ENCODE measurements at places on chromosomes 7 and 10.
A peak's percentile ranks its signal among the peaks of the same experiment; 100 is the strongest.

GRCh38 chr7:132412435-132412834 lies 163.8 kb downstream of the PLXNA4 start:
- DNase-seq = no peak

GRCh38 chr10:100792574-100792973 lies 47.2 kb downstream of the PAX2 start:
- no peak for DNase-seq

DNA sequence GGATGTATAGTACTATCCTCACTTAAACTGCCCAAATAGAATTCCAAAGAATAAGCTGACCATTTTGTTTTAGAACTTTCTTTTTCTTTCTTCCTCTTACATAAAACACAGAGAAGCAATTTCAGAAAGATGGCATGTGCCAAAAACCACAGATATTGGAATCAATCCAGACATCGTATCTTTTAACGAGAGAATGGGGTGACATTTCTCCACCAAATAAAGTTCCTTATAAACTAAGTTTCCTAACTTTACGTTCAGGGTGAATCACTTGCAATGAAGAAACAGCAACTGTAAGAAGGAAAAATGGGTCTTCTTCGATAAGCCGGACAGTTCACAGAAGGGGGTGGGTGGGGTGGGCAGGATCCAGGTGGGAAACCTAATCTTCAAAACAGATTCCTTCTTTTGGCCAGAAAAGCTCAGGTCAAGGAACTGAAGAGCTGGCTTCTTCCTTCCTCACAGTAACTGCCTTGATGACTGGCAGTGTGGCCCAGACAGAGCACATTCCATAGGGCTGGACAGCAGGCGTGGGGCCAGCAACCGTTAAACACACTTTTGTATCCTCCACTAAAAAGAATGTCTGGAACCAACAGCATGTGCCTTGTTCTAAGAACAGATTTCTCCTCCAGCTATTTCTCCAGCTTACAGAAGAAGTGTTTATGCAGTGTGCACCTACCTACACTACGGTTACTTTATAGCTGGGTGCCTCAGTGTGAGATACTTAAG lies 31.5 kb downstream of the CREB3L2 start:
- DNase-seq = no peak

- no peak for DNase-seq
These were observed 6.0 kb downstream of the PDLIM1 start for GRCh38 chr10:95284807-95285206.

DNA sequence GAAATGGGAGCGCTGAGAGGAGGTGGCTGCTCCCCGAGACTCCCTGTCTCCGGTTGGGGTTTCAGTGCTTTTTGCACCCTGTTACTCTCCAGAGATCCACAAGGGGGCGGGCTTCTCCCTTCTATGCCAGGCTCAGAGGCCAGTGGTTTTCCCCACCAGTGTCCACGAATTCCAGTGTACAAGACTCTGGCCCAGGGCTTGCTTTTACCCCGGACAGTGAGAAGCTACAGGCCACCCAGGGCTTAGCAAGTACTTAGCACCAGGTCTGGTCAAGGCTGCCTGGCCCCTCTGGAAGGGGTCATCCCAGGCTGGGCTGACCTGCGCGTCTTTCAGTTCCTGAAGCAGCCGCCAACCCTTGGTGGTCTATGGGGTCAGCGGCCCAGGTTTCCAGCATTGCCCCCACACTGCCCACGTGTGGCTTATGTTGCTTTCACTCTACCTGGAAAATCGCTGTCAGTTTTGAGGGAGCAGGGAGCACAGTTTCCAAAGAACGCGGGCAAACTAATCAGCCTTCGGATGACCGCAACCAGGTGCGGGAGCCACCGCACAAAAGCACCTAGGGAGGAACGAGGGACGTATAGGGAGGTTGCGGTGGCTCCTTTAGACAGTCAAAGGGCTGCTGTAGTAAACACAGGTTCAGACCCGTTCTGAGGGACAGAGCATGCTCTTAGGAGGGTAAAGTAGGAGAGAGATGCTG lies 6.8 kb downstream of the CYP26A1 start:
- DNase-seq = peak; percentile 87

GRCh38 chr7:256461-256940 lies 33.5 kb upstream of the FOXL3 start:
- no peak for DNase-seq
